ENCODE measurements at places on chromosomes 7 and 10.

- no peak for DNase-seq
Observed at GRCh38 chr7:28239823-28240204, 59.2 kb upstream of the JAZF1 start.

GRCh38 chr10:49024484-49024883 is 84.8 kb upstream of the LRRC18 start:
- DNase-seq = no peak

DNA sequence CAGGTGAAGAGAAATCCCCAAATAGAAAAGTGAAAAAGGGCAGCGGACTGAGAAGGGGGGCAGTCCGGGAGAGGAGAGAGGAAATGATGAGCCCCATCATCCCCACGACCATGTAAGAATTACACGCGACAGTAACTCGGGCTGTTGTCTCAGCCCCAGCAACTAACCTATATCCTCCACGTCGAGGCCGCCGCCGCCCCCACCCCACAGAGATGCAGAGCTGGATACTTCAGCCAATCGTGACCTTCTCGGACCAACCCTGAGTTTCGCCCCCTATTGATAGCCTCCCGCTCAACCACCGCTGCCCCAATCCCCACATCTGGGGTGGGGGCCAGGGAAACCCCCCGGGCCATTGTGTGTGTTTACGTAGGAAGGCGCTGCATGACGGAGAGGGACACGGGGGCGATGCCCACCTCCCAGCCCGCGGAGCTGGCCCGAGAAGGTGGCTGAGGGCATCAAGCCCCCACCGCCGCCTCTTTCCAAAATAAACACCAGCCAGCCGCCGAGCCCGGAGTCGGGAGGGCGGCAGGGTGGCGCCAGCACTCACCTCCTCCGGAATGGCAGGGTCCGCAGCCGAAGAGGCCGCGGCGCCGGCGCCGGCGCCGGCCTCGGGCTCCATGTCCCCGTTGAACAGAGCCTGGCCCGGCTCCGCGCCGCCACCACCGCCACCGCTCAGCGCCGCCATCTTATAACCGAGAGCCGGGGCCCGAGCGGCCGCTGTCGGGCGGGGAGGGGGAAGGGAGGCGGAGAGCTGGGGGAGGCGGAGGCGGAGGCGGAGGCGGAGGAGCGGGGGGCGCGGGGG is 509 bp downstream of the BRAF start:
- no peak for DNase-seq

- DNase-seq = no peak
Observed at GRCh38 chr10:81953420-81953819, 78.4 kb downstream of the NRG3 start.

DNA sequence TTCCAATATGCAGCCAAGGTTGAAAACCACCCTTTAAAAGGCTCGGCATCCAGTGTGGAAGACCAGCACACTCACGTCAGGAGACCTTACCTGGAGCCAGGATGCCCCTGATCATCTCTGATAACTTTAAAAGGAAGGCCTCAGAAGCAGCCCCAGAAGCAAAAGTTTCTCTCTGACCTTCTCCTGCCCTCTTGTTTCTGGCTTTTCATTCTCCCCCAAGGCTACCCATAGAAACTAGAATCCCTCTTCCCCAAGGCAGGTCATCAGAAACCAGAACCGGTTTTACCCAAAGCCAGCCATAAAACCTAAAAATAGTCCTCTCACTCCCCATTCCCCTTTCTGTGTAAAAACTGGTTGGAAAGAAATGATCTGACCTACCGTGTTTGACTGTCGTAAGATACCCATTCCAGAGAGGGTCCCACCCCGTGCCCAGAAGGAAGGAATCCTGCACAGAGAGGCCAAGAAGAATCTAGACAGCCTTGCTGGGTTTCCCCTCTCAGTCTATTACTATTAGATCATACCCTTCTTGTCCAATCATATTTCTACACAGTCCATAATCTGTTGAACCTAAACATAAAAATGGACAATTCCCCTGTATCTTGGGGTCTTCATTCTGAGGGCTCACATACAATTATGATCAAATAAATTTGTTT is 17.5 kb upstream of the TSPAN14 start:
- DNase-seq = no peak

DNA sequence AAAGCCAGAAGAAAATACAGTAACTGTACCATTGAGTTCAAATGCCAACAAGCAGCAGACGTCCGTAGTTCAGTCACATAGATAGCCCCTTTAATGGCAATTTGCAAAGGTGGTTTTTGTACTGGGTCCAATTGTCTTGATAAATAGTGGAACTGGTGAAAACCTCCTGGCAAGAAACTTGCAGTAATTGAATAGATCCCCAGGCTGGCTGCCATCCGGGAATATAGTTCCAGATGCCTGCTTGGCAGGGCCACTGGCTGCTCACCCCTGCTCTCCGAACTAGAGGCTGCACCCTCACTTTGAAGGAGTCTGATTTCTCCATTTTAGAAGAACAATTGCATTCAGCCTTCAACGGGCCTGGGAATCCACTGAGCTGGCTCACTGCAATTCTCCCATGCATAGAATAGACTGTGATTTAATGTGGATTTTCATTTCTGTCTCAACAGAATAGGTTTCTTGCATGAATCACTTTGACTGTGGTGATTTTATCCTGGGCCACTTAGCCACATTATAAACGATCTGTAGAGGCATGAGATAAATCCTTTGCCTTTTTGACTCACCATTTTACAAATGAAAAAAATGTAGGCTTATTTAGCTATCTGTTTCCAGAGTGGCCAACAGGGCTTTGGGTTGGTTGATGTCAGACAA is 35.9 kb upstream of the ELMO1 start:
- no peak for DNase-seq

DNA sequence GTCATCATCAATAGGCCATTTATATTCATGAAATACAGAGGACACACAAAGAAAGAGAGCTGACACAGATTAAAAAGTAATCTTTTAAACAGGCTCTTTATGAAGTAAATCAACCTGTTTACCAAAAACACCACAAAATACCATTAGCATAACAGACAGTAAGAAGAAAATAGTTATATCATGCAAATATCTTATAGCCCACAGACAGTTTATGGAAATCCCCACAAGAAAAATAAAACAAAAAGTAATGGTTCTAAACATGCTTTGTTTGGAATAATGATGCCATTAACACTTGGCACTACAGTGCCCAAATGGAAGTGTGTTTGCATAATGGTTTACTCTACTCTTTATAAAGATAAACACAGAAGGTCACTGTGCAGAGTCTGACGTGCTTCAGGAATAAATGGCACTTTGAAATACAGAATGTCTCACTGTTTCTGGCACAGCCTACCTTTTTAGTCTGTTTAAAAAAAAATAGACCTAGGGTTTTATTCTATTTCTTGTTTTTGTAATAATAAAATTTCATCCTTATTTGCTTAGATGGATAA is 30.1 kb downstream of the SEMA3D start:
- no peak for DNase-seq

GRCh38 chr10:113142601-113143362 is 192.7 kb downstream of the TCF7L2 start:
- no peak for DNase-seq

DNA sequence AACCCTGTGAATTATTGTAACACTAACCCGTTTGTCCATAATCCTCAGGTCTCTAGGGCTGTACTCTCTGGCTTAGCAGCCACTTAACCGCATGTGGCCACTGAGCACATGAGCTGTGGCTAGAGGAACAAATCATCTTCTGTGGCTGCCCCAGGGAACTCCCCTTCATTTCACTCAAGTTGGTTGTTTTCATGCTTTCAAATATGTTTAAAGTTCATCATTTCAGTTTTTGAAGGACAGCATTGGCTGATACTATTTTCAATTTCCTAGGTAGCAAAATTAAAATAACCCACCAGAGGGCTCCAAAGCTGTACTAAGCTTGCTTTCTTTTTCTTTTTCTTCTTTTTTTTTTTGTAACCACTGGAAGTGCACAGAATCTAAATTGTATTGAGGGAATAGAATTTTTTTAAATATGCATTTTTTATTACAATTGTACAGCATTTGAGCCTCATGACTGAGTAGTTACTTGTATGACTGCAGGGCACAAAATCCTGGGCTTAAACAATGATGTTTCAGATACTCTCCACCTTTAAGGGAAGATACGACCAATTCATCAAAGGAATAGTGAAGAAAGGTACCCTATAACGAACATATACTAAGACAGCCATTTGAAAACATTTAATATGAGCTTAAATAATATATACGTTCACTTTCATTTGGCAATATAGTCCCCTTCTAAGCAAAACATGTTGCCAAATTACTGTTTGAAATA is 38.6 kb downstream of the MRC1 start:
- no peak for DNase-seq

DNA sequence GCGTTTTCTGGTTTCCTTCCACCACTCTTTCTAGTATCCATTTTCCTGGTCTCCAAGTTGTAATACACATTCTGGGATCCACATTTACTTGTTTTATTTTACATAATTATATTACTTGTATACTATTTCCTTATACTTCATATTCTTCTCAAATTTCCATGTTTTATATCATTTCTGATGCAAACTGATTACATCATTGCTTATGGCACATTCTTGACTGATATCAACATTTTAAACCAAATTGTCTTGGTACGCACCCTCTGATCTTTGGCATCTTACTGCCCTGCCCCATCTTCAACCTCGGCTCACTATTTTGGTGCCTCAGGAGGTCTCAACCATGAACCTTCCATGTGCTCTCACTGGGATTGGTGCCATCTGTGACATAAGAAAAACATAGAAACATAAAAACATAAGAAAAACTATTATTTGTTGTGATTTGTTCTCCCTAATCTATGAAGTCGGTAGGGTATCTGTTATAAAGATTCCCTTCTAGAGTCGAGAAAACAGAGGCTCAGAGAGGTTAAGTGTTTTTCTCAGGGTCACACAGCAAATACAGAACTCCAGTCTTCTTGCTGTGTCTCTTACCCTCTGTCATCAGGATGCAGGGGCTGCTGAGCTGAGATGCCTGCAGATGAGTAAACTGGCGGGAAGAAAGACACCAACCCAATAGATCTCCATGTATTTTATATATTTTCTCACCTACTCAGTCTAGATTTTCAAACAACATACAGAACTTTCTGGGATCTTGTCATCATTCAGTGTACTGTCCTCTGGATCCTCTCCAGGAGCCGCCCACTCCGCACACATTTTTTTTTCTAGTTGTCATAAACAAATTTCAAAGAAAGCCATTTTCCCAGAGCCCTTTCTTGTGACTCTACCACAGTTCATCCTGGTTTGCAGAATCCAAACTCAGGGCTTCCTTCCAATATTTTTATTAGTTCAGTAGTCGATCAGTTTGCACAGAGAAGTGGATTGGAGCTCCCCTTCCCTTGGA is 79.5 kb downstream of the PARP12 start:
- no peak for DNase-seq

GRCh38 chr7:90655566-90655965 is 59.4 kb downstream of the CDK14 start:
- no peak for DNase-seq

GRCh38 chr10:23742368-23742767 is 303.5 kb downstream of the OTUD1 start:
- no peak for DNase-seq

DNA sequence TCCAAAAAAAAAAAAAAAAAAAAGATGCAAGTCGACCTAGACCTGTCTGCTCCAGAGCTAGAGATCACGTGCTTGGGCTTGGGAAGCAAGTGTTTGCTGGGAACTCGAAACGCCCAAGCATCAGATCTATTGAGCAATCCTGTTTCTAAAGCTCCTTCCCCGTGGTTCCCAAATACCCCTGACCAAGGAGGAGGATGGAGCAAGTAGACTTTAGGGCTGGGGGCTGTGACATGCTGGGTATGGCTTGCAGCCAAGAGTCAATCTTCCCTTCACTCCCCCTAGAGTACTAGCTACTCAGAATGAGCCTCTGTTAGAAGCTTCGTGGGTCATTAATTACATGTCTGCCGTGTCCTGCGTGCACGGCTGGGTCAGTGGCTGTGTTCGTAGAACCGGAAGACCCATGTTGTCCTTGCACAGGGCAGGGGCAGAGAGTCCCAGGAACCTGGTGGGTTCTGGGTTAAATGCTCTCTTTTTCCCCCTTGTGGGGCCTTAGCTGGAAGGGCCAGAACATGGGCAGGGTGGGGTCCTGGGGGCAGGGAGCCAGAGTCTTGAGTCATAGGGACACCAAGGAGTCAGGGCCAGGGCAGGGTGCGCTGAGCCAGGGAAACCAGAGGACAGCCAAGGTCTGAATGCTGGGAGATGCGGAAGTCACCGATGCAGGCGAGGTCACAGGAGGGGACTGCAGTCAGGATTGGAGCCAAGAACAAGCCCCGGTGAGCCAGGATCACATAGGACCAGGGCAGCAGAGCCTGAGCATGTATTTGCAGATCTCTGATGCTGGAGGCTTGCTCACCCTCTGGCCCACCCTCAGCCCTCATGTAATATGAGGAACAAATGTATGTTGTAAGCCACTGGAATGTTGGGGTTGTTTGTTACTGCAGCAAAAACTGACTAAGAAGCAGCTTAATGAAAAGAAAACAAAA is 34.6 kb upstream of the TPST1 start:
- no peak for DNase-seq

GRCh38 chr7:44538093-44538797 is 2.9 kb downstream of the NPC1L1 start:
- no peak for DNase-seq

DNA sequence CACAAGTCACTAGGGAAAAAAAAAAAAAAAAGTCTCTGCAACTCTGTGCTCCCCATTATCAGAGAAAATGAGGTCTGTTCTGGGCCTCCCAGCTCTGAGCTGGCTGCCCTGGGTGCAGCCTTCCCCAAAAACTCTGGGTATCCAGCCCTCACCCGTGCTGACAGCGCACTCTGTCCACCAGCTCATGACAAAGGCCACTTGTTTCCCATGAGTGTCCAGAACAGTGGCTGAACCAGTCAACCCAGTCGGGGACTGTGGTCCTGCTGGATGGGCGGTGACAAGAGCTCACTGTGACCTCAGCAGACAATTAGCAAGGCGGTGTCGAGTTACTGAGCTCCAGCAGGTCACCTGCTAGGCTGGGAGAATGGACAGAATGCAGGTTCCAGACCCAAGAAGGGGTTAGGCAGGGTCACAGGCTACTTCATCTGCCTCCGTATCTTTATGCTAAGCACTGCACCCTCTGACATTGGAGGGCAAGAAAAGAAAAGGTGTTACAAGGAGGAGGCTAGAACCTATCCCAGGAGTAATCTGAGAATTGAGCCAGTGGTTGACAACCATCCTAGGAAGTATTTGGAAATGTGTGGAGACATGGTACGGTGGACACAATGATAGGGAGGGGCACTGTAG is 37.2 kb downstream of the DLG5 start:
- no peak for DNase-seq

- no peak for DNase-seq
Observed at GRCh38 chr10:122328676-122329075, 45.8 kb upstream of the PLEKHA1 start.

- DNase-seq = no peak
Observed at GRCh38 chr10:129659508-129660268, 192.6 kb downstream of the MGMT start.

All from NCI-H187 treated with DMSO at 0.1 percent for 48 hours (cell line).